Stomach (tissue), 19 donors: ENCODE measurements at places on chromosomes 6 and 20. TPM values are rescaled to one million over a fixed set of nuclear protein-coding genes. Genes with fewer than 3 reads are reported as not detected.

Gene FNDC1
- polyA plus RNA-seq = 0.06 TPM

Gene HNF4A
- 18.5 TPM for polyA plus RNA-seq

Gene MOCS1
- polyA plus RNA-seq = 8.7 TPM

Gene TCF21
- 31.8 TPM for polyA plus RNA-seq

Gene CTCFL
- polyA plus RNA-seq = not detected

Gene CPXM1
- polyA plus RNA-seq = 0.50 TPM

Gene METTL24
- 1.7 TPM for polyA plus RNA-seq
